Activated naive CD8-positive, alpha-beta T cell treated with anti-CD3 and anti-CD28 coated beads for 36 hours (primary cell): ENCODE measurements at places on chromosomes 5 and 9. TPM values are rescaled to one million over a fixed set of nuclear protein-coding genes. Genes with fewer than 3 reads are reported as not detected.
A peak's percentile ranks its signal among the peaks of the same experiment; 100 is the strongest.

GRCh38 chr9:18747595-18747994, 273.6 kb downstream of the ADAMTSL1 start:
- no peak for DNase-seq

The DBH gene
- not detected for total RNA-seq

The SPINK4 gene
- not detected for total RNA-seq

The SAPCD2 gene
- total RNA-seq, result 15.4 TPM

DNA sequence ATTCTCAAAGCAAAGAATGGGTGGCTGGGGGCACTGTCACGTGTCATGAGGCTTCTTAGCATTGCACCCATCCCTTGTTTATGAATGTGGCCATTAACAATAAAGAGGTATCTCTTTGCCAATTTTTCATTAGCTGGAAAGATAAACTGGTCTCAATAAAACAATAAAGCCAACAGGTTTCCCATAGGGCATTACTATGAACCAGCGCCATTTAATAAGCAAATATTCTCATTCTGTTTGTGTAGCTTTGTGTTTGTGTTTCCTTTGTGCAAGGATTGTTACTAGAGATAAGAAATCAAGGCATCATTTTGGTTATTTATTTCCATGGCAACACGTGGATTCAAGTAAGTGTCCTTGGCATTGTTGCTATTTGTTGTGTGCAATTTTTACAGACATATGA, 37.6 kb upstream of the CAST start:
- DNase-seq, result no peak

DNA sequence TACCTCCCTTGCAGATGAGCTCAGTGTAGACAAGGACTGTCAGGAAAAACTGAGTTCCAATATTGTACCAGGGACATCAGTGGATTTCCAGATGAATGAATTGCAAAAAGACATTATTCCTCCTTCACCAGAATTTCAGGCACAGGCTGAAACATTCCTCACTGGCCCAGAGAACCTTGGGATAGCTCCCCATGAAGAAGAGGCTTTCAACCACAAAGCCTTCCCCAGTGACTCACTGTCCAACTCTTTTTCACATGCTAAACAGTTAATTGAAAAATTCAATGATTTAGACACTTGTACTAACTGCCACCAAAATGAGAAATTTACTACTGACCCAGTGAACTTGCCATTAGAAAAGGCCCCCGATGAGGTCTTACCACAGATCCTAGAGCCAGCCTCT, 144.5 kb downstream of the UNC13B start:
- DNase-seq, result no peak

GRCh38 chr5:164361986-164362385, 856.6 kb downstream of the MAT2B start:
- DNase-seq, result no peak

DNA sequence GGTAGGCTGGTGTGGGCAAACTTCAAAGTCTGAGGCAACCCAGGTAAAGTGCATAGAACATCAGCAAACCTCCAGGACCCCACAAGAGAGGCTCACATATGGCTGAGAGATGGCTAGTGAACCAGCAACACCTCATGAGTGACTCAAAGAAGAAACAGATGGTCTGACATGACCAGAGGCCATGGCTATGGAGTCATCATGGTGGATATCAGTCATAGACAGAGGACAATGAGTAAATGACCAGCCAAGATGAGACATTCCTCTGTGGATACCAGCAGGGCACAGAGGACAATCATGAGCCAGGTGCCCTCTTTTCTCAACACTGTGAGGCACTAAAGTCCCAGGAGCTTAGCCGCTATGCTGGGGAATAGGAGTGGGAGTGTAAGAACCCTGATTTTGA, 180.8 kb downstream of the RASEF start:
- no peak for DNase-seq

DNA sequence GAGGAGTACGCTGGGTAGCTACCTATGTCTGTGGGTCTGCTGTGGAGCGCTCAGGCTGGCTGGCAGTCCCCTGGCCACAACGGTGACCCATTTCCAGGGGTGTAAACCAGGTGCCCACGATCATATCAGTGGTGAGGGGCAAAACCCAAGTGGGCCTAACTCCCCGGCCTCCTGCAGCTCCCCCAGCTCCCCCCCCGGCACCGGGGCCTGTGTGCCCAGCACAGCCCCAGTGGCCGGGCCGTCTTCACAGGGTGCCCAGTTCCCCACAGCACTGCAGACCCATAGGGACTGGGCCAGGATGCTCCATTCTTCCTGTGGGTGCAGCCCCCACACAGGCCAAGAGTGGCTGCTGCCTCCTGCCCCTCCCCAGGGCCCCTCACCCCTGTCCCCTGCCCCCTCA, 958 bp upstream of the LCN8 start:
- DNase-seq, result no peak

DNA sequence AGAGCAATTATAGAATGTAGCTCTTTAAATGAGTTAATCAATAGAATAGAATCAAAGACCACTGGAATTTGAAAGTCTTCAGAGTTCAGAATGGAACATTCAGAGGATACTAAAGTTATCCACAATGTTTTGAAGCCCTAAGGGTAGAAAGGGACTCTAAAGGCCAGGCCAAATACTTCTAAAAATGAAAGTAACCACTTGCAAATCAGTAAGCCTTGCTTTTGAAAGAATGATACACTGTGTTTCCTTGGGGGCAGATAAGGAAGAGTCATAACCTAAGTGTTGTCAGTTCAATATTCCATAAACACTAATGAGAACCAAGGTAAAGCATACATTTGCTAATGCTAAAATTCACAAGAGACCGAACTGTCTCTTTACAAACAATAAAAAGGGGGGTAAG, 813.5 kb downstream of the PTPRD start:
- DNase-seq, result no peak

GRCh38 chr5:102613661-102614060, 114.9 kb upstream of the SLCO6A1 start:
- DNase-seq, result no peak

DNA sequence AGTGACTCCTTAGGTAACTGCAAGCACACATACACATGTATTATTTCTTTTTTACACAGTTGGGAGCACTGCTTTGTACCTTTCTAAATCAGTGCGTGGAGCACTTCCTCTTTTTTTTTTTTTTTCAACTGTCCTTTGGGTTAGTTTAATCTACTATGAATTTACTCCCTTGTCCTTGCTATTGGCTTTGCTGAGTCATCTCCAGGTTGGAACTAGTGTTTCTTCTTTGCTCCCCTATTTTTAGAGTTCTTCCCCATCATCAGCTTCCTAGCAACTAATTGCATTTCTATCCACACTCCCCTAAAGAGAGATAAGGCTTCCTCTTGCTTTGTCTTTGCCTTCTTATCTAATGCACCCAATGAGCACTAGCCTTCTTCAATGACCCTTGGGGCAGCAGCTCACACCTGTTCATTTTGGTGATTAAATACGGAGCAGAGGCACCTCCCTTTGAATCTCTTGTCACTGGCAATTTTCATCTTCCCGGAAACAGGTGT, 24.3 kb downstream of the S100Z start:
- no peak for DNase-seq

GRCh38 chr5:22542340-22542739, 310.8 kb downstream of the CDH12 start:
- DNase-seq, result no peak

GRCh38 chr9:137506702-137507171, 43.5 kb downstream of the PNPLA7 start:
- no peak for DNase-seq

- DNase-seq, result no peak
Measured at GRCh38 chr9:120983259-120983837, 56.8 kb upstream of the TRAF1 start.

- DNase-seq, result no peak
Measured at GRCh38 chr9:38339496-38339895, 53.0 kb upstream of the ALDH1B1 start.

The FAT2 gene
- not detected for total RNA-seq

The RHOBTB3 gene
- 0.52 TPM for total RNA-seq

The FAM221B gene
- total RNA-seq, result not detected

GRCh38 chr5:97074859-97075489, 67.4 kb downstream of the LIX1 start:
- DNase-seq, result no peak

GRCh38 chr9:88425538-88425950, 37.3 kb downstream of the SPIN1 start:
- no peak for DNase-seq

The CAMK2A gene
- total RNA-seq, result not detected

- no peak for DNase-seq
Measured at GRCh38 chr9:76227156-76227555, 167.1 kb downstream of the RFK start.

DNA sequence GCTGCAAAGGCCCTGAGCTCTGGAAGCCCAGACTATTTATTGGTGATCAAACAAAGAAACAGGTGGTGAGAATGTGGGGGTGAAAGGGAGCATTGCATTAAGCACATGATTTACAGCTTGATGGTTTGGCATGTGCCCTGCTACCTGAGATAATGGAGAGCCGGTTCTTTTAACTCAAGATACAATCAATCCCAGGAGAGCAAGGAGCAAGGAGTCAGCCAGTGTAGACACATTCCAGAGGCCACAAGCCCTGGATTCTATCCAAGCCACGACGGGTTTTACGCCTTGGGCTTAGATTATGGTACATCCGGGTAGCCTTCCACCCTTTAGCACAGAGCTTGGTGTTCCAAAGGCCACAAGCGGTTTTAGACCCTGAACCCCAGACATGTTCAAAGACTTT, 292.2 kb downstream of the CYLC2 start:
- no peak for DNase-seq

- peak; percentile 28 for DNase-seq
Measured at GRCh38 chr5:175867587-175868347, 3.6 kb upstream of the CPLX2 start.

DNA sequence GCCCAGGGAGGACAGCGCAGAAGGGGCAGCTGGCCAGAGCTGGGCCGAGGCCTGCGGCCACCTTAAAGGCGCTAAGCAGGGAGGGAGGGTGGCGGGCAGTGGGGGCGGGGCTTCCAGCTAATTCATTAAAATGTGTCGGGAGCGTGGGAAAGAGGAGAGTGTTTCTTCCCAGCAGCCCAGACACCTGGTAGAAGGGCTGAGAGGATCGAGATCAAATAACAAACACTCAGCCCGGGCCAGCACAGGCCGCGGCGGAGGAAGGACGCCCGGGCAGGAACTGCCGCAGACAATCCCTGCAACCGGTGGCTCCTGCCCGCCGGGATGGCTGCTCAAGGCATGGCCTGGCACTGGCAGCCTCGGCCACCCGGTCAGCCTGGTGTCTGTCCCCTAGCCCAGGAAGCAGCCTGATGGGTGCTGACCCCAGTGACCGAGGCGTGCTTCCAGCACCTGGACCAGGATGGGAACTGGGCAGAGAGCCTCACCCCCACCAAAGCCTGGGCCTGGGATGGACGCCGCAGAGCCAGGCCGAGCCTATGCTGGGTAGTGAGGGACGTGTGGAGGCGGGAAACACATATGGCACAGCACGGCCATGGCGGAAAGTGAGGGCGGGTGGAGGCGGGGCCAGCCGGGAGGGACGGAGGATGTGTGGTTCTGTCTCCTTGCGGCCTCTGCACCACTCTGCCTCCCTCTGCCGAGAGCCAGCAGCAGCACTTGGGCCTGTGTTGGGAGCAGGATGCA, 3.2 kb upstream of the NRARP start:
- DNase-seq, result peak; percentile 73

The ORM2 gene
- not detected for total RNA-seq

- no peak for DNase-seq
Measured at GRCh38 chr5:59275510-59276324, 617.8 kb downstream of the PDE4D start.

GRCh38 chr9:121459513-121459912, 40.1 kb downstream of the GGTA1 start:
- no peak for DNase-seq

GRCh38 chr5:143446535-143447226, 43.2 kb upstream of the NR3C1 start:
- no peak for DNase-seq

GRCh38 chr5:68258531-68258930, 43.0 kb downstream of the PIK3R1 start:
- DNase-seq, result no peak
